ENCODE measurements at places on chromosomes 4 and X.

DNA sequence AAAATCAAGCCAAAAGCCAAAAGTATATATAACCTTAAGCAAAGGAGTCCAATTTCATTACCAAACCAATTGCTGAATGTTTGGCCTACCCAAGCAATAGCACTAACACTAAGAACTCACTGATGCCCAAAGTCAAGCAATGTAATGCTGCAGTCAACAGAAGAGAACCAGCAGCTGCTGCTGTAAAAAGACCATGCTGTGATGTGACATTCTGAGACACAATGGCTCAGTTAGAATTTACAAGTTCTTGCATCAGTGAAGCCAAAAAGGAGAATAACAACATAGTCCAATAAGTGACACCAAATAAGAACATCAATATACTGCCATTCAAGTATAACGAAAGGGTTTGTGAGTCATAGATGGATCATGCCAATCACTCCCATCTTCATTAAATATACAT is 514.0 kb upstream of the DIAPH2 start:
- no peak for DNase-seq

DNA sequence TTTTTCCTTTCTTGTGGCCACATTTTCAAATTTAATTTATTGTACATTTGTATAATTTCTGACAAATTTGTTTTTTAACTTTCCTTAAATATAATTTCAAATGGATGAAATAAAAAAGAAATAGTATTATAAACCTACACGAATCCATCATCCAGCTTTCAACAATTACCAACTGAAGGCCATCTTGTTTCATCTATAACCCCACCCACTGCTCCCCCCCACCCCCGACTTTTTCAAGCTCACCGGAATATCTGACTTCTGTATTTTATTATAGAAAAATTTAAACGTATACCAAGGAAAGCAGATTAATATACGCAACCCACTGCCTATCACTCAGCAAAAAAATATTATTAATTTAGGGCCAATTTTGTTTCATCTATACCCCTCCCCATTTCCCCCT is 1.1 kb downstream of the MORF4L2 start:
- no peak for DNase-seq

- DNase-seq: peak; percentile 23
Measured at GRCh38 chr4:14168919-14169318, 541.4 kb upstream of the BOD1L1 start.

- DNase-seq: no peak
Measured at GRCh38 chr4:1750381-1751154, 29.2 kb downstream of the TACC3 start.

DNA sequence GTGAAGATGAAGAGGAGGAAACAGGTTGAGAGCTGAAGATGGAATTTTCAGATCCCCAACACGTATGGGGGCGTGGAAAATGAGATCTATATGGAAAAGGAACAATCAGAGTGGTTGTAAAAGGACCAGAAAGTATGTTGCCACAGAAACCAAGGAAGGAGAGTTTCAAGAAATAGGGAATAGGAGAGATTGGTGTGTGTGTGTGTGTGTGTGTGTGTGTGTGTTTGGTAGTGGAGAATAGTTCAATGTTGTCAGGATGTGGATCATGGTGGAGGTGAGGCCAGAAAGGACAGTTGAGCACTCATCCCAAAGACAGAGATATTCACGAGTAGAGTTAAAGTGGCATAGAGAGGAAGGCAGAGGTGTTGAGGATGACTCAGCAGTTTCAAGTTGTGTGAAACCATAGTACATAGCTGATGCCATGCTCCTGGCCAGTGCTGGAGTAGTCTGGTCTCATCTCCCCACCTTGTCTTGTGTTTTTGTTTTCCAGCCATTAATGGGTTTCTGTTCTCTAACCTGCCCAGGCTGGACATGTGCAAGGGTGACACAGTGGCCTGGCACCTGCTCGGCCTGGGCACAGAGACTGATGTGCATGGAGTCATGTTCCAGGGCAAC is 36.1 kb downstream of the HEPH start:
- DNase-seq: no peak

DNA sequence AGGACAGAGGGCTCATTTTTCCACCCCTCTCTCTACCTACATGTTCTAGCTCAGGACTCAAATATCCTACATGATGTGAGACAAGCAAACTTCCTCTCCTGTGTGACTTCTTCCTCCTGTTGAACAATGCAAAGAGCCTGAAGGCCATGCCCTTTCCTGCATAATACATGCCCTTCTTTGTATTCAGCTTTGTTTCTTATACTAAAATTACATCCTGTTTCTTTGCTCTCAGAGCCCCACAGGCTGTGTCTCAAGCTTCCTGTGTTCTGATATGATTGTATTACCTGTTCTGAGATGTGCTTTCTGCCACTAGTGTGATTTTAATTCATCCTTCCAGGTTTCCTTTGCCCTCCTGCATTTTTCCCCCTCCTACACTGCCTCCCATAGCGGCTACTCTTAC is 166.4 kb upstream of the AFF2 start:
- DNase-seq: no peak

GRCh38 chrX:44698357-44698756 is 145.5 kb upstream of the DUSP21 start:
- DNase-seq: no peak

DNA sequence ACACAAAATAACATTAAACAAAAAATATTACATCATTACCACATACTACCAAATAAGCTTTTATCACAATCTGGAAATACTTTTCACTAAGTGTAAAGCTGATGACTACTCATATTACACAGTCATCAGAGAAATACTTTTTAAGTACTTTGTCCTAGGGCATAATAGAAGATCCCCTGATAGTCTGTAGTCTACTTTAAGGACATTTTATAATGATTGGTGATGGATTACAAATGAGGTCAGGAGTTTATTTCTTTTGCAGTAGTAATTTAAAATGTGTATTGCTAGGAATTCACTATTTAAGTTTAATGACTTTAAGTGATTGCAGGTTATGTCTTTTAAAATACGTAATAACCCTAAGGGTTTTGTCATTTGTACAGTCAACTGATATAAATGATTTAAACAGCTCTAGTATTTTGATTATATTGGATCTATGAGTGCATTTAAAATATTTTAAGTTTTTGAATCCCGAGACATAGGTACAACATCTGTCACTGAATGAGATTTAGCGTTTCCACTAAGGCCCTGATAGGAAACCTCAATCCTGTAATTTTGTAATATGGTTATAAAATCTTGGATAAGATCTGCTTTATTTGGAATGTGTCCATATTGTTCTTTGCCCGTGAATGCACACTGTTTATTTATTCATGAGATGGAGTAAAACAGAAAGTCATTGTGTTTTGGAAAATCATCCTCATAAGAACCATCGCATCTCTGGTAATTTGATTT is 189.5 kb downstream of the ARAP2 start:
- no peak for DNase-seq

GRCh38 chr4:112410364-112410763 is 105.6 kb downstream of the NEUROG2 start:
- no peak for DNase-seq

GRCh38 chrX:130539721-130540321 is 138.0 kb downstream of the RBMX2 start:
- peak; percentile 34 for DNase-seq

- DNase-seq: no peak
Measured at GRCh38 chrX:112839856-112840255, 775 bp downstream of the AMOT start.

- no peak for DNase-seq
Measured at GRCh38 chr4:175277816-175278215, 359.7 kb downstream of the ADAM29 start.

GRCh38 chr4:161197912-161198311 is 965.9 kb downstream of the FSTL5 start:
- DNase-seq: no peak

DNA sequence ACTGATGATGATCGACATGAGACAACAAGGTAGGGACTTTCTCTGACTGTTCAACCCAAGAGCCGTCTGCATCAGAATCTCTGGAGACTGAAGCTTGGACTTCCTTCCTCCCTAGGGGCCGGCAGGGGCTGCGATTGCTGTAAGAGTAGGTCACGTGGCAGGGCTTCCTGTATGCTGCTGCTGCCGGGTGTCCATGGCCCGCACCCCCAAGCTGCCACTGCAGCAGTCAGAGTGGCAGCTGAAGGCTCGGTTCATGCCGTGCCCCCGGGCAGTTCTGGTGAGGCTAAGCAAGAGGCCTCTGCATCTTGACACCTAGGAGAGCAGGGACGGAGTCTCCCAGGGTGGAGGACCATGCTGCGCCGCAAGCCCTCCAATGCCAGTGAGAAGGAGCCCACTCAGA is at the start of gene SASH3:
SASH3 (plus strand) TSS at position 203 of the 400 bp plus-strand sequence; CDS start at position 352, 149 bp downstream.
- DNase-seq: peak; percentile 63

- peak; percentile 42 for DNase-seq
Measured at GRCh38 chr4:75547647-75548387, 8.0 kb upstream of the ODAPH start.

DNA sequence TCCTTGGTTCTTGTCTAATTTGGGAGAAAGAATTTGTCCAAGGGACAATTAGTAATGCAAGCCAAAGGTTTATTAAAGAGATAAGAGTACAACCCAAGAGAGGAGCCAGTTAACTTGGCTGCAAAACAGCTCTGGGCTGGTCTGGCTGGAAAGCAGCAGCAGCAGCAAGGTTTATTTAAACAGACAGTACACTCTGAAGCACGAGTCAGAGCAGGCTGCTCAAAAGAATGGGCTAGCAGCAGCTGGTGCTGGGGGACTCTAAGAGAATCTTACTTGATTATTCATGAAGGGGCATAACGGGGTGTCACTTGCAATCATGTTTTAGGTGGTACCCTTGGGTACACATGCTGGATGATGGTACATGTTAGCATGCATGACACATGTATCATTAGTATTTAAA is 17.1 kb upstream of the CT47C1 start:
- no peak for DNase-seq

- DNase-seq: no peak
Measured at GRCh38 chr4:147954850-147955249, 223.0 kb downstream of the ARHGAP10 start.

- no peak for DNase-seq
Measured at GRCh38 chr4:110878956-110879355, 256.1 kb upstream of the PITX2 start.

GRCh38 chr4:87420276-87420830 is 2.0 kb upstream of the NUDT9 start:
- DNase-seq: no peak

GRCh38 chr4:10245751-10246150 is 129.2 kb upstream of the WDR1 start:
- DNase-seq: no peak

DNA sequence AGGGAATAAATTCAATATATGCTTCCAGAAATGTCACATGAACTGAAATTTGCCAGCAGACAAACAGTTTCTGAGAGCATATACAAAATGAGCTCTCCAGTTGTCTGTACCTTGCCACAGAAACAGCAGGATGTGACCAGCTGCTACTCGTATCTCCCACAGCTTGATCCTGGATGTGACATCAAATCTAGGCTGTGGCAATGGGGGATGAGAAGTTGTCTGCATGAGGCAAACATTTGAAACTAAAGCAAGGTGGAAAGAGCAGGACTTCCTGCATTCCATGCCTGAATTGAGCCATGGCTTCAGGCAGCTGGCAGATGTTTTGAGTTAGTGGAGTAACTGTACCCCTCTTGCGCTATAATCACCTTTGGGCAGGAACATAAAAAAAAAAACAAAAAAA is 1724.0 kb downstream of the RPA4 start:
- DNase-seq: no peak

GRCh38 chr4:103996064-103996463 is 276.3 kb upstream of the TACR3 start:
- no peak for DNase-seq

GRCh38 chrX:108344216-108344615 is 94.0 kb downstream of the COL4A6 start:
- DNase-seq: no peak

DNA sequence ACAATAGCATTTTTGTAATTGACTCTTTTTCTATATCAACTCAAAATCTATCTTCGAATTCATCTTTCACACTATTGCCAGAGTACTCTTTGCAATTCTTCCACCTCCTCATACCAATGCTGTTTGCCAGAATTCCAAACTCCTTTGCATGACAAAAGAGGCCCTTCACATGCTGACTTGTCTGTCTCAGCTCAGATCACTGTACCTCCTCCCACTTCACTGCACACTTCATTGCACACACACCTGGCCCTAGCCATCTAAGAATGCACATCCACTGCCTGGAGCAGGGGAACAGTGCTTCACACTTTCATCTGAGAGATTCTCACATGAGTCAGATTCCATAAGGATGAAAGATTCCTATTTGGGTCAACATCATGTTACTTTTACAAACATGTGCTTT is 56.5 kb downstream of the PRDM5 start:
- no peak for DNase-seq

- no peak for DNase-seq
Measured at GRCh38 chr4:48594180-48594579, 104.1 kb downstream of the ZAR1 start.

Data from transverse colon (tissue), 4 donors.